Activated CD4-positive, alpha-beta T cell treated with anti-CD3 and anti-CD28 coated beads for 36 hours (primary cell): ENCODE measurements at places on chromosomes 5 and 9. TPM values are rescaled to one million over a fixed set of nuclear protein-coding genes. Genes with fewer than 3 reads are reported as not detected.

DNA sequence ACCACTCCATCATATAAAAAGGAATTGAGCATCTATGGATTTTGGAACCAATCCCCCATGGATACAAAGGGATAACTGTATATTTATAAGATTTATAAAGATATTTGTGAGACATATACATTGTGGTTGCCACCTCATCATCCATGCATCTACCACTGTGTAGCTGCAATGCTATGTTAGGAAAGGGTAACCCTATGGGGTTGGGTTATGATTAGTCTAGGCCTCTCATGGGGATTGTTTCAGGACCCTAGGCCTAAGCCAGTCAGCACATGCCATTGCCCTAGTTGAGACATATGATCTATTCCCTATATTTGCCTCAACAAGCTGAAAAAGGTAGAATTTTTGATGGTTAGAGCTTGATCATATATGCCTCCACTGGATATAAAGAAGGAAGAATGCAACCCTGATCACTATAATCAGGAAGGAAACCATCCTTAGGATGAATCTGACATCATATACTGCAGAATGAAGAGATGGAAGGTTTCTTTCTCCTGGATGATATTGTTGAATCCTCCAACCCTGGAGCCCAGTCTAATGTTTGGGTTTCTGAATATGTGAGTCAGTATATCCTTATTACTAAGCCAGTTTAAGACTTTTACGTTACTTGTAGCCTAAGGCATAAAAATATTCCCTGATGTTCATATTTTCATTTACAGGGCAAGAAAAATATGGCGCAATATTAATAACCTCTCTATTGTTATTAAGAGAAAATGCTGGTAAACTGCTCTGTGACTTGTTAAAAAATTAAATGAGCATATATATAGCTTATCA, 94.2 kb downstream of the ADAMTS19 start:
- no peaks in the 10 kb centered on the region for H3K27me3 ChIP-seq
- DNase-seq = no peak
- no peak overlapping the region for H3K4me3 ChIP-seq

GRCh38 chr5:39580702-39581453, 156.1 kb upstream of the DAB2 start:
- DNase-seq = no peak
- peaks cover 8% of the 10 kb centered on the region for H3K4me1 ChIP-seq
- H3K27me3 ChIP-seq = no peaks in the 10 kb centered on the region

GRCh38 chr9:89038382-89039103, 47.3 kb downstream of the S1PR3 start:
- DNase-seq = no peak
- H3K27ac ChIP-seq = no peak overlapping the region
- no peaks in the 10 kb centered on the region for H3K36me3 ChIP-seq
- H3K27me3 ChIP-seq = peaks cover 22% of the 10 kb centered on the region
- no peak overlapping the region for H3K4me3 ChIP-seq
- H3K4me1 ChIP-seq = no peaks in the 10 kb centered on the region

GRCh38 chr5:176407456-176408251, 8.7 kb downstream of the CLTB start:
- peaks cover 8% of the 10 kb centered on the region for H3K36me3 ChIP-seq
- H3K27me3 ChIP-seq = no peaks in the 10 kb centered on the region
- no peak overlapping the region for H3K27ac ChIP-seq
- H3K4me1 ChIP-seq = peaks cover 5% of the 10 kb centered on the region

DNA sequence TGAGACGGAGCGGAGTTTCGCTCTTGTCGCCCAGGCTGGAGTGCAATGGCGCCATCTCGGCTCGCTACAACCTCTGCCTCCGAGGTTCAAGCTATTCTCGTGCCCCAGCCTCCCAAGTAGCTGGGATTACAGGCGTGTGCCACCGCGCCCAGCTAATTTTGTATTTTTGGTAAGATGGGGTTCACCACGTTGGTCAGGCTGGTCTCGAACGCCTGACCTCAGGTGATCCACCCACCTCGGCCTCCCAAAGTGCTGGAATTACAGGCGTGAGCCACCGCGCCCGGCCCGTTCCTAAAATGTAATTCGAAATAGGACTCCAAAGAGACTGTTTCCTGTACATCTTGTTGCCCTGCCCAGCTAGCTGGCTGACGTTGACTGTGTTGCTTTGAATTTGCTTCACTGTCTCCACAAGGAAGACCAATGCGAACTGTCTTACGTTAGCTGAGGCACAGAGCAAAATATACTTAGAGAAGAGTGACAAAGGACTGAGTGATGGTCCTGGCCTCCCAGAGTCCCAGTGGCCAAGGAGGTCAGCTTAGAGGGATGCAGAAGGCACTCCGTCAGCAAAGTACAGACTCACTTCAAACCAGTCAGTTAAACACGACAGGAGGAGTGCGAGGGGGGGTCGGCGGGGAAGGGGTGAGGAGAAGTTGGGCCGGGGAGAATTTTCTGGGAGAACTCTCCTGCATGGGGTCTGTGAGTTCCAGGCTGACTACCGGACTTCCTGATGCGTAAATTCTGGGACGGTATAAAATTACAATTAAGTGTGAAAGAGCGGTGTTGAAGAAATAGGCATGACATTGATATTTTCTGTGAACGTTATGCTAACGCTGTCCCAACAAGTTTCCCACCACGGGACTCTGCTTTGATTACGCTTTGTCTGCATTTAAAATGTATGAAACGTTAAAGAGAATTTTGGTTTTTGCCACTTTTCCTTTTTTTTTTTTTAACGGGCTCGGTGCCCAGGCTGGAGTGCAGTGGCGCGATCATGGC, 6.8 kb upstream of the TRIM41 start:
- no peaks in the 10 kb centered on the region for H3K27me3 ChIP-seq
- H3K36me3 ChIP-seq = peaks cover 2% of the 10 kb centered on the region
- peak overlapping the region; percentile 73 for H3K27ac ChIP-seq
- DNase-seq = peak; percentile 72

GRCh38 chr9:75685062-75685461, 205.4 kb upstream of the PCSK5 start:
- no peaks in the 10 kb centered on the region for H3K36me3 ChIP-seq
- no peak for DNase-seq
- H3K27me3 ChIP-seq = peaks cover 2% of the 10 kb centered on the region

DNA sequence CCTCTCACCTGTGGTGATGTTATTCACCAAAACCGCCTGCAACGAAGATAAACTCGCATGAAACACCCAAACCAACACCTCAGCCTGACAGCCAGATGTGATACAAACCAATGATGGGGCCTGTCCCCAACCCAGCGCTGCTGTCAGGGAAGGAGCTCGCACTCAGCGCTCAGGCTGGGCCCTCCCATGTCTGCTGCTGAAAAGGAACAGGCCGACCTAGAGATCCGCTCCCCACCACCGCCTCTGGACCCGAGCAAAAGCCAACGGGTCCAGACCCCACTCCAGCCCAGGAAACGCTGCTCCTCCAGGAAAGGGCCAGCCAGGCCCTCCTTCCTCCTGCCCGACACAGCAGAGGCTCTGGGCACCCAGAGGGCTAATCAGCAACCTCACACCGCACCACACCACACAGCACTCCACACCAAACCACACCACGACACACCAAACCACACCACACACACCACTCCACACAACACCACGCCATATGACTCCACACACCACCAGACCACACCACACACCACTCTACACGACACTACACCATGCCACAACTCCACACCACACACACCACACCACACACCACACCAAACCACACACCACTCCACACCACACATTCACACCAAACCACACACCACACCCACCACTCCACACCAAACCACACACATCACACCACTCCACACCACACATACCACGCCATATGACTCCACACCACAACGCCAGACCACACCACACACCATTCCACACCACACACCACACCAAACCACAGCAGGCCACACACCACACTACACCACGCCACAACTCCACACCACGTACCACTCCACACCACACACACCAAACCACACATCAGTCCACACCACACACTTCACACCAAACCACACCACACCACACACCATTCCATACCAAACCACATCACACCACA, 46.5 kb downstream of the GOLM1 start:
- peaks cover 2% of the 10 kb centered on the region for H3K27me3 ChIP-seq
- H3K4me3 ChIP-seq = no peak overlapping the region
- no peak overlapping the region for H3K27ac ChIP-seq
- DNase-seq = no peak

DNA sequence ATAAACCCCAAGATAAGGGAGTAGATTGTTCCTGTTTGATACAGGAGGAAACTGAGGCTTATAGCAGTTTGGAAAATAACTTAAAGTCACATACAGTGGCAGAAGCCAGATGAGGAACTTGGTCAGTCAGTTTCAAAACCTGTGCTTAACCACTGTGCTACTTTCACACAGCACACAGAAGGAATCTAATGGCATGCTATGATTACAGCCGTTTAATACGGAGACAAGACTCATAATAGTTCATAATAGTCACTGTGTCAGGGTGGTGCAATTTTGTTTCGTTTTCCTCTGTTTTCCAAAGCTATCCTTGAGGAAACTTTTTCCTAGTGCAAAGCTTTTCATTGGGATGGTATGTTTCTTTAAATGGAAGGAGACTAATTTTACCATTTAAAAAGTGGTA, 112.3 kb downstream of the GCNT1 start:
- peaks cover 42% of the 10 kb centered on the region for H3K27me3 ChIP-seq
- DNase-seq = no peak
- H3K27ac ChIP-seq = no peak overlapping the region
- H3K4me1 ChIP-seq = peaks cover 9% of the 10 kb centered on the region
- H3K36me3 ChIP-seq = no peaks in the 10 kb centered on the region
- H3K4me3 ChIP-seq = peak overlapping the region; percentile 52

- no peaks in the 10 kb centered on the region for H3K36me3 ChIP-seq
- H3K27me3 ChIP-seq = no peaks in the 10 kb centered on the region
- H3K27ac ChIP-seq = no peak overlapping the region
- DNase-seq = no peak
- peaks cover 2% of the 10 kb centered on the region for H3K4me1 ChIP-seq
Measured at GRCh38 chr5:126368239-126368812, 54.9 kb upstream of the GRAMD2B start.

DNA sequence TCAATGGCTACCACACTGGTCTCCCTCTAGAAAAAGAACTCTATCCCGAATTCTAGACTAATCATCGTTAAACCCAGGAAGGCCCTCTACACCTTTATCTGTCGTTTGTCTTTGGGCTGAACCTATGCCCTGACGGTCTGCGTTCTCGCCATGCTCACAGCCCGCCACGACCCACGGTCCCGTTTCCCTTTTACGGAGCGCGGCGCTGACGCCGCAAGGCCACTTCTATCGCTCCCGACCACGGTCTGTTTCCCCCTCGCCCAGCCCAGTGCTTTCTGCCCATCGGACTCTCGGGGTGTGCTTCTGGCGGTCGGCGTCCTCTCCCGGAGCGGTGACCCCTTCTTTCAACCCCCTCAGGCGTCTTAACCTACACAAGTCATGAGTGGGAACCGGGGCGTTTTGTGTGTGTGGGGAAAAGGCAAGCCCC, 974 bp downstream of the C9orf40 start:
- peak overlapping the region; percentile 93 for H3K4me3 ChIP-seq
- no peaks in the 10 kb centered on the region for H3K27me3 ChIP-seq
- H3K36me3 ChIP-seq = peaks cover 26% of the 10 kb centered on the region
- H3K4me1 ChIP-seq = peaks cover 29% of the 10 kb centered on the region
- peak overlapping the region; percentile 96 for H3K27ac ChIP-seq

DNA sequence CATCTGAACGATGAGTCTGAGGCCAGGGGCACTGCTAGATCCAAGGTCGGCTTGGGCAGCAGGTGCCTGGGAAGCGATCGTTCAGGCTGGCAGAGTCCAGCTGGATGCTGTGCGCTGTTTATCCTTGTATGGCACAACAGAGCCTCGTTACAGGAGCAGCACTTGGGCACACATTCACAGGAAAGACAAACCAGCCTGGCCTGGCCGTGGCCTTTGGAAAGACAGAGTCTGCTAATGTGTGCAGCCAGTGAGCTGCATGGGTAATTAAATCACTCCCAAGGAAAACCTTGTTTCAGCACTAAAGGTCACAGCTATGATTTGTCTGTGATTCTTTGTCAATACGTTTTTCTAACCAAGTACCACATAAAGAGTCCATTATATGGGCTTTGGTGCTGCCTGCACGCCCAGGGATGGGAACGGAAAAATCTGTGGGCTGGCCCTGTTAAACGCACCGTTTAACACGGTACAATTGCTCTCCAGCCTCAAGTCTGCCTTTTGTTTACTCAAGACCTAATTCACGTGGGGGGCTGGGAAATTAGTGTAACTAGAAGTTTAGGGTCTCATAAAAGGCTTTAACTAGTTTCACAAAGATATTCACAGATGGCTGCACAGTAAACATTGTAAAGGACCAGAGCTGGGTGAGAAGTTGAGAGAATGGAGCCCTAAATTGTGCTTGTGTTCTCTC, 509.3 kb downstream of the KDM4C start:
- H3K27me3 ChIP-seq = peaks cover 21% of the 10 kb centered on the region
- no peaks in the 10 kb centered on the region for H3K36me3 ChIP-seq
- no peak for DNase-seq
- H3K4me1 ChIP-seq = no peaks in the 10 kb centered on the region

DNA sequence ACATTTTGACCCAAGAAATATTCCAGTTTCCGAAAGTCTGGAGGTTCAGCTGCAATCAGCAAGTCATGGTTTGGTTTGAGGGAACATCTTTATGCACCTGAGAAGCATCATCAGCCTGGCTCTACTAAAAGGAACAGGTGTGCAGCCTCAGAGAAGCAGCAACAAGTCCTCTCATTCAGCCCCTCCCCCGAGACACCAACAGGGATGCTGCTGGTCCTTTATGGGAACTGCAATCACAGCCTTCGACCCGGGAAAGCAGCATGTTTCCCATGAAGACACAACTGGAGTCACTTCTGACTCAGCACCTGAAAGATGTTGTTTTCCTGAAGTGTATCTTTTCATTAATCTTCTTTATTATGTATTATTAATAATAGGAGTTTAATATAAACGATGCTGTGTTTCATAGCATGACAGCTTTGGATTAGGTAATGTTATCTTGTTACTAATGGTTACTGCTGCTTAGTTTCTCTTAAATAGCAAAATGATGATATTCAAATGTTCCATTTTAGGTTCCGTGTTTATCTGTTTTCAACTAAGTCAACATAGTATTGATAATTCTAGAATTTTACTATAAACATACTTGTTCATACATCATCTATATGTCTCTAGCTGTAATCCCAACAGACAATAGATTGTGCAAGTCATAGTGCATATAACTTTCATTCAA, 15.6 kb upstream of the NREP start:
- H3K4me1 ChIP-seq = no peaks in the 10 kb centered on the region
- no peak overlapping the region for H3K4me3 ChIP-seq
- no peaks in the 10 kb centered on the region for H3K36me3 ChIP-seq
- no peak overlapping the region for H3K27ac ChIP-seq
- DNase-seq = peak; percentile 10

Gene ECM2
- total RNA-seq = not detected

Gene HMCN2
- total RNA-seq = 0.05 TPM

Gene OTP
- not detected for total RNA-seq

Gene PCDHB5
- total RNA-seq = not detected

Gene SLC25A51
- total RNA-seq = 25.5 TPM

Gene PRDM9
- not detected for total RNA-seq

Gene SOHLH1
- not detected for total RNA-seq

Gene CSNK1A1
- 203 TPM for total RNA-seq

Gene TAF1L
- 0.02 TPM for total RNA-seq

Gene GNAQ
- 22.8 TPM for total RNA-seq

Gene SDHA
- 121 TPM for total RNA-seq

Gene SLC34A3
- total RNA-seq = not detected

Gene DDX4
- total RNA-seq = not detected

Gene PCA3
- not detected for total RNA-seq
